Tibial nerve (tissue), 4 donors: ENCODE measurements at places on chromosomes 13 and 19.

- no peak for DNase-seq
These were observed 217.9 kb upstream of the RXFP2 start for GRCh38 chr13:31521435-31521834.

DNA sequence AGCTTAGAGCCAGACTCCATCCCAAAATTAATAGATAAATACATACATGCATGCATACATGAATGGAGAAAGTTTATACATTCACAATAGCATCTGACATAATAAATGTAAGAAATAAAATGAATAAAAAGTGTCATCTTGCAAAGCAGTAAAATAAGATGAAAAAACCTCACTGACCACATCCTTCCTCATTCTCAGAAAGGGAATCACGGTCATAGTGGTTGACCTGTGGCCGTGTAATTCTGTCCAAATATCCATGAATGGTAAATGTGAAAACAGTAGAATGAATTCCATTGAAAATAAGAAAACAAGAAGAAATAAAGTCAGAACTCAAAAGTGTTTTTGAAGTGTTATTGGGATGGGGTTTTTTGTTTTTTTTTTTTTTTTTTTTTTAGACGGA, 9.8 kb upstream of the CDC42EP5 start:
- no peak for DNase-seq

DNA sequence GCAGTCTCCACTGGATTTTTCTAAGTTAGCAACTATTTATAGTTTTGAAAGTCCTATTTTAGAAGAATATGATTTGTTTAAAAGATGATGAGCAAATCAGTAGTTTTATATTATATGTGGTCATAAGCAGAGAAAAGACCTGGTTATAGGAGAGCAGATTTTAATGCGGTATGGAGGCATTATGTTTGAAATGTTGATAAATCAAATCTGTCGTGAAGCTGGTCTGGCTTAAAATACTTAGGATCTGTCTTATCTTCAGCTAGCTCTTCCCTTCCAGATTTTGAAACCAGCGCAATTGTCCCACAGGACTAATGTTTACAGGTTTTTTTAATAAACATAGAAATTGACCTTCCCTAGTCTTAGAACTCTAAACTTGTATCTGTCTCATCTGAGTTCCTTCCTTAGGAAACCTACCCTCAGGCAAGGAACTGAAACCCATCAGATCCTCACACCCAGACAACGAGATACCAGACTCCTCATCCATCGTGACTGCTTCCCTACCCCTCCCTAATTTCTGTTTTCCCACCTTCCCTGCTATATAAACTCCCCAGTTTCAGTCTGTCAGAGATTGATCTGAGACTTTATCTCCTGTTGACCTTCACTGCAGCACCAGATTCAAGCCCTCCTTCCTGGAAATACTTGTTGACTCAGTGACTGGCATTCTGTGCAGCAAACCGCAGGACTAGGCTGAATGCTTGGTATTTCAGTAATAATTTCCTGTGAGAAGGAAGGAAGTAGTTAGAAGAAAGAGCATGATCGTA, 37.8 kb upstream of the CXCL17 start:
- no peak for DNase-seq

DNA sequence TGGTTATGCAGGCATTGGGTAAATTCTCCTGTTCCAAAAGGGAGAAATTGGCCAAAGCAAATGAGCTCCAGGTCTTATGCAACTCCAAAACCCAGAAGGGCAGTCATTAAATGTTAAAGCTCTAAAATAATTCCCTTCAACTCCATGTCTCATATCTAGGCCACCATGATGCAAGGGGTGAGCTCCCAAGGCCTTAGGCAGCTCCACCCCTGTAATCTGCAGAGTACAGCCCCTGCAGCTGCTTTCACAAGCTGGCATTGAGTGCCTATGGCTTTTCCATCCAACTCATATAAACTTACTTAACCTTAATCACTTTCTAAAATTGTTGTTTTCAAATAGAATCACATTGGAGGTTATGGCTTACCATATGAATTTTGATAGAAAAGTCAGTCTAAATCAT, 44.7 kb upstream of the ZNF429 start:
- no peak for DNase-seq

DNA sequence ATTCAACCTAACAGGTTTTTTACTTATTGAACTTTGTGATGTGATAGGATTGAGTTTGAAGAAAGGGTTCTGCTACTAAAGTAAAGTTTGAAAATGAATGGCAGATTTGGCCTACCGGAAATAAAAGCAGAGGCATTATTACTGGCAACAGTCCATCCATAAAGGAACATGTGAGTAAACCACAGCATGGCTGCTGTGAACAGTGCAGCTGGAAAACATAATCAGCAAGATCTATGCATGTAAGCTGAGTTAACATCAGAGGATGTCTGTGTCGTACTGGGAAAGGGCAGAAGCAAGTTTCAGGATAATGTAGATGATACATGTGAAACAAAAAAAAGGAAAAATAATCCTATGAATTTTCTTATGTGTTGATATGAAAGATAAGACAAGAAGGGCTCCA, 87.6 kb downstream of the CYSLTR2 start:
- DNase-seq: no peak

GRCh38 chr13:89565476-89566100, 1781.9 kb upstream of the MIR17HG start:
- no peak for DNase-seq

GRCh38 chr13:34826432-34826831, 115.6 kb upstream of the NBEA start:
- no peak for DNase-seq

GRCh38 chr19:42255766-42256745, 1.1 kb upstream of the ERF start:
- DNase-seq: no peak

- no peak for DNase-seq
These were observed 35.3 kb downstream of the BTBD2 start for GRCh38 chr19:1980091-1980808.

- DNase-seq: no peak
These were observed 16.6 kb upstream of the USP12 start for GRCh38 chr13:27188239-27188638.

GRCh38 chr19:54316746-54317107, 3.8 kb upstream of the LILRA5 start:
- no peak for DNase-seq

DNA sequence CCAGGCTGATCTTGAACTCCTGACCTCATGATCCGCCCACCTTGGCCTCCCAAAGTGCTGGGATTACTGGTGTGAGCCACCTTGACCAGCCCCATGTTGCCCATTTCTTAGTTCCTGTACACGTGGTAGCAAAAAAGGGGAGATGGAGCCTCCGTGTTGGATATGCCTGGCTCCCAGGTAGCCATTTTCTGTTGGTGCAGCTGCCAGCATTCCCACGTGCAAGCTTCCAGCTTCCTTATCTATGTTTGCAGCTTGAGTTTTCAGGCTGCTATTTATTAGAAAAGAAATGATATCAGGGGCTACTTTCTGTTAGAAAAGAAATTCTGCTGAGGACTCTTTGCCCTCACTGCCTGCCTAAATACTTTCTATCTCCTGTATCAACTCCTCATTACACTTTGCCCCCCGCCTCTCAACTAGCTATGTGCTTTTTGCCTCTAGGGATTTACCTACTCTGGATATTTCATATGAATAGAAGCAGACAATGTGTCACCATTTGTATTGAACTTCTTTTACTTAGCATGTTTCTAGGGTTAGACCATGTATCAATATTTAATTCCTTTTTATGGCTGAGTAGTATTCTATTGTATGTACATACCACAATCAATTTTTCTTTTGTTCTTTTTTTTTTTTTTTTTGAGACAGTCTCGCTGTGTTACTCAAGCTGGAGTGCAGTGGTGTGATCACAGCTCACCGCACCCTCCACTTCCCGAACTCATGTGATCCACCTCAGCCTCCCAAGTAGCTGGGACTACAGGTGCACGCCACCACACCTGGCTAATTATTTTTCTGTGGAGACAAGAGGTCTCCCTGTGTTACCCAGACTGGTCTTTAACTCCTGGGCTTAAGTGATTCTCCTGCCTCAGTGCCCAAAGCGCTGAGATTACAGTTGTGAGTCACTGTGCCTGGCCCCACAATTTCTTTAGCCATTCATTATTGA, 3.4 kb upstream of the TMED1 start:
- DNase-seq: no peak

DNA sequence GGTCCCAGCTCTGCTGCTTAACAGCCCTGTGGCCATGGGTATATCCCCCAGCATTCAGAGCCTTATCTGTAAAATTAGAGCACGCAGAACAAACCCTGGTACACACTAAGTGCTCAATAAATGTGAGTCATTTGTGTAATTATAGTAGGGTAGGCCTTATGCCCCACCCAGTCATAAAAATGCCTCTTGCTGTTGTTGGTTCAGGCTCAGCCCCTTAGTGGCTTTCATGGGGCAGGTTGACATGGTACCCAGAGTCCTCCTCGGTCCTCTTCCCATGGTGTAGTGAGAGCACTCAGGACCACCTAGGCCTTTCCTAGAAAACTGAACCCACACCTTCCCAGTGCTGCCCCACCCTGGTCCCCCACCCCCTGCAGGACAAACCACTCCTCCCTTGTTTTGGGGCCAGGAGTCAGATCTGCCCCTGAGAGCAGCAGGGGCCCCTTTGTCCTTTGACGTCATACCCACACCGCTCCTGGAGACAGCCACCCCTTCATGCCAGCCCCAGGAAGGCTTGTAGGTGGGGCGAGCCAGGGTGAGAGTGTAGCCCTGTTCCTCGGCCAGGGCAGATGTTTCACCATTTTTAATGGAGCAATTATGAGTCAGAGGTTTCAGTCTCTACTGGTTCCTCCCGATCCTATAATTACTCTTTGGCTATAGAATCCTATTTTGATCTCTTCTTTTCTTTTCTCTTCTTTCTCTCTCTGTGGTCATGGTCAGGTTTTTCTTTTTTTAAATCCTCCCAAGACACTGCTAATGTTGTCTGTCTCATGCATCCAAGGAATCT, 36.8 kb downstream of the ACTN4 start:
- DNase-seq: no peak

- DNase-seq: no peak
These were observed 34.8 kb upstream of the ANKRD10 start for GRCh38 chr13:110949628-110950027.

DNA sequence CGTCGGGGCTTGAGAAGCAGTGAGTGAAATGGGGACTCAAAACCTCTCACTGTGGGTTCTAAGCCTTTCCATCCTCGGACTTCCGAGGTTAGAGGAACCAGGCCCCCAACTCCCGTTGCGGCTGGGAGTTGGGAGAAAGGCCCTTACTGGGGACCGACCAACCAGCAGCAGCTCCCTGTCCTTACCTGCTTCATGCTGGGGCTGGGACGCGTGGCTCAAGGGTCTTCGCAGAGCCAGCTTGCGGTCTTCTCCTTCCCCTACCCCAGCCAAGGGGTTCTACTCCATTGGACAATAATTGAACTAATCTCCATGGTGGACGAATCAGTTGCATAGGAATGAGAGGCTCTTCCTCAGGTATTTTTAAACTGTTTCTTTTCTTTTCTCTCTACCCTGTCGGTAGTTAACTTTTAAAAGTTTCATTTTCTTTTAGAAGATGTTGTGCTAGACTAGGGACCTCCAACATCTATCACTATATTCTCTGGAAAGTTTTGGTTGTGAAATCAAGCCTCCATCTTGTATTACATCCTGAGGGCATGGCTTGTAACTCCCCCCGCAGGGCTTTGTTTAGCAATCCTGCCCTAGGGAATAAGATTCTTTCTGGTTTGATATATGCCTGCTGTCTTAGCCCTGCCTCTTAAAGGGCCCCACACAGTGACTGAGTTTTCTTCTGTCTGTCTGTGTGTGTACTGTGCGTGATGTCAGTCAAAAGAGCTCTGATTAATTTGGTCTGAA, 1027.1 kb upstream of the PCDH9 start:
- DNase-seq: no peak

GRCh38 chr13:108361769-108362168, 92.3 kb downstream of the TNFSF13B start:
- DNase-seq: no peak

DNA sequence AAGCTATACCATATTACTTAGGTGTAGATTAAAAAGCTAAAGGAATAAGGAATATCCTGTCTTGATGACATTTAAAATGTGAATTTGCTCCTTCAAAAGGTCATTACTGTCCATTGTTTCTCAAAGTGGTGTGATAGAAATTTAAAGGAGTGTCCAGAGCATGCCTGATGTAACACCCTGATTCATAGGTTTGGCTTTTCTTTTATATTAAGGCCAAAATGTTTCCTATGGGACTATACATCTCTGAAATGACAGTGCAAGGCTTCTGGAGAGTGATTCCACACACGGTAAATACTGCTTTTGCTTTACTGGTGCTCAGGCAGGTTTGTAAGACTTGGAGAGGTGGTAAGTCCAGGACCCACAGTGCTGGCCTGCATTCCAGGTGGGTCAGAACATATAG, 289.9 kb downstream of the RFC3 start:
- no peak for DNase-seq

DNA sequence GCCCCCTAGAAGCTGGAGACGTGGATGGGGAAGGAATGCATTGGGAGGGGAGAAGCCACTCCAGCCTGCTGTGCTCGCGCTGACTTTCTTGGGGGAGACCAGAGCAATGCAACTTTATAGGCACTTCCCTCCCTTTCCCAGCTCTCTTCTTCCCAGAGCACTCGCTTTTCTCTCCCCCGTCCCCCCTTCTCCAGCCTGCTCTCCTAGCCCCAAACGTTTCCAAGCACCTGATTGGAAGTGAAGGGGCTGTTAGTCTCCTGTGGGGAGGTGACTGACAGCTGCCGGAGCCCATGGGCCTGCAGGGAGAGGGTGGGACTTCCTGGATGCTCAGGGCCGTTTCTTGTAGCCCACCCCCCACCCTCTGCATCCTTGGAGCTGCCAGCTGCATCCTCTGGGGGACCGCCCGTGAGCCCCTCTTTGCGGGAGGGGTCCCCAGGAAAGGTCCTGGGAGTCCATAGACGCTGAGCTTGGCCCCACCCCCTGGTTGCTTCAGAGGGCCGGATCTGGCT, 2.5 kb downstream of the HDGFL2 start:
- DNase-seq: no peak

- no peak for DNase-seq
These were observed 4.9 kb downstream of the IRS2 start for GRCh38 chr13:109781384-109782065.

- no peak for DNase-seq
These were observed 53.8 kb downstream of the ESD start for GRCh38 chr13:46743191-46743590.

DNA sequence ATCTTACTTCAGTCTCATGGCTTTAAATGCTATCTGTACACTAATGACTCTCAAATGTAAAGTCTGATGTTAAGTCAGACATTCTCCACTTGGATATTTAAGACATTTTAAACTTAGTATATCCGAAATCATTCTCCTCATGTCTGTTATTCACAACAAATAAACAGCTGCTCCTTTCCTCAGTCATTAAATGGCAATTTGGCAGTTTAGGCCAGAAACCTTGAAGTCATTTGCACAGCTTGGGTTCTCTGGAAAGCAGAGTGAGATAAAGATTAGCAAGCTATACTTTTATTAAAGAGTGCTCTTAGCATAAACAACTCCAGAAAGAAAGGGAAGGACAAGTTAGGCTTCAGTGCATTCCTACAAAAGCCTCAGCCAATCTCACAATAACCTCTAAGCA, 53.7 kb downstream of the DNAJC15 start:
- DNase-seq: no peak

GRCh38 chr19:57363688-57364181, 384 bp downstream of the TRAPPC2B start:
- DNase-seq: no peak

GRCh38 chr13:50509167-50509566, 334.3 kb downstream of the DLEU7 start:
- no peak for DNase-seq
